ENCODE measurements at places on chromosomes 16 and 17.

- no peak for DNase-seq
These were observed 606.2 kb downstream of the WWOX start for GRCh38 chr16:78705694-78706093.

- no peak for DNase-seq
These were observed 189.6 kb downstream of the MSI2 start for GRCh38 chr17:57445772-57446472.

DNA sequence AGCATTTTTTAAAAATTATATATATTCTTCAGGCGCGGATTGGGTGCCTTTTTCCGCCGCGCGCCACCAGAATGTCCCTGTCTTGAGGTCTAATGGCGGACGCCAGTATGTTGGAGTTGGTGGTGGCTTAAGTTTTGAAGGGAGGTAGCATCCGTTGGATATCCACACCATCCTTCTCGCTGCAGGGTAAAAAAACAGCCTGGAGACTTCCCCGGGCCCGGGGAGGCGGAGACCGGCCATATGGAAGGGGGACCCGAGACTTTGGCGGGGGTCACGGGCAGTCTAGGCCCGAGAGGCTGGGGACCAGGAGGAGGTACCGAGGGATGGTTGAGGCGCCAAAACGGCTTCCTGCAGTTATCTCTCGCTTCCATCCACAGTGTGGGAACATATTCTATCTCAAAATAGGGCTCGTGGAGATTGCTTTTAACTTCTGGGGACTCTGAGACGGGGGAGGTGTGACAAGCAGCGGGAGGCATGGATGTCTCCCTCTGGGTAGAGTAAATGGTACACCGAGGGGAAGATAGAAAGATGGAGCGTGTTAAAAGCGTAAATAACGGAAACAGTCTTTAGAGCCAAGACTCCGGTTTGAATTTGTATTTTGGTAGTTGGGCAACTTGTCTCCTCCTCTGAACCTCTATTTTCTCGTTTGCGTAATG is at the start of gene SF3B3:
SF3B3 (plus strand) TSS at position 74 of the 656 bp plus-strand sequence. CDS start 2,841 bp downstream, outside the sequence.
- DNase-seq, result peak; percentile 77

GRCh38 chr16:19309178-19309577 is 23.6 kb downstream of the CLEC19A start:
- no peak for DNase-seq

GRCh38 chr16:29756654-29757053 is 10.9 kb upstream of the C16orf54 start:
- no peak for DNase-seq

DNA sequence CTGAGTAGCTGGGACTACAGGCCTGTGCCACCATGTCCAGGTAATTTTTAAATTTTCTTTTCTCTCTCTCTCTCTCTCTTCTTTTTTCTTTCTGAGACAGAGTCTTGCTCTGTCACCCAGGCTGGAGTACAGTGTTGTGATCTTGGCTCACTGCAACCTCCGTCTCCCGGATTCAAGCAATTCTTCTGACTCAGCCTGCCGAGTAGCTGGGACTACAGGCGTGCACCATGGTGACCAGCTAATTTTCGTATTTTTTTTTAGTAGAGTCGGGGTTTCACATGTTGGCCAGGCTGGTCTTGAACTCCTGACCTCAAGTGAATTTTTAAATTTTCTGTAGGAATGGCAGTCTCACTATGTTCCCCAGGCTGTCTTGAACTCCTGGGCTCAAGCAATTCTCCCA is 11.1 kb upstream of the ZNF652 start:
- DNase-seq, result no peak

All from stimulated activated CD8-positive, alpha-beta memory T cell treated with anti-CD3 and anti-CD28 coated beads, Interleukin-4, amount 100 ng/mL, for 48 hours (primary cell).